ENCODE measurements at places on chromosomes 6 and 20.

DNA sequence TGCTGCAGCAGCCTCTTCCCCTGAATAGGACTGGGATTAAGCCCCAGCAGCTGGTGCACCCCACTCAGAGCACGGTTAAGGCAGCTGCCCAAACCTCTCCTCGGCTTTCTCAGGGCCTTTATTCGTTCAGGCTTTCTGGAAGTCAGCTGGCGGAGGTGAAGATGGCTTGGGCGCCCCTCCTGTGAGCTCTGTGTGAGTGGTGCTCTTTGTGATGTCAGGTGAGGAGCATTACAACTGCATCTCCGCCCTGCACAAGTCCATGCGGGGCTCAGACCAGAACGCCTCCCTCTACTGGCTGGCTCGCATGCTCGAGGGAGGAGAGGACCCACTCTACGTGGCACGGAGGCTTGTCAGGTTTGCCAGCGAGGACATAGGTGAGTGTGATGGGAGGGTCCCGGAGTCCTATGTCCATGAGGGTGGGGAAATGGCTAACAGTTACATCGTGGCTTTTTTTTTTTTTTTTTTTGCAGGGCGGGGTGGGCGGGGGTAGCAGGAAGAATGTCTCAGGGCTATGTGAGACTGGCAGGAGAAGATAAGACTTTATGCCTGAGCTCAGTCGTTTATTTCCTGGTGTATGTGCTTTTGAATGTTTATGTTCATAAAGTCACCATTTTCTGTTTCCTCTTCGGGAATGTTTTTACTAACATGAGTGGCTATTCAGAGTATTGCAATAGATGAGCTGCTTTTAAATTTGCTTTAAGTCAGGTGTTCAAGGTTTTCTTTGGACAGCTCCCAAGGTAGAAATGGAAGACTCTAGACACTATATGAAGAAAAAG lies 18.2 kb downstream of the WRNIP1 start:
- DNase-seq = peak; percentile 39

DNA sequence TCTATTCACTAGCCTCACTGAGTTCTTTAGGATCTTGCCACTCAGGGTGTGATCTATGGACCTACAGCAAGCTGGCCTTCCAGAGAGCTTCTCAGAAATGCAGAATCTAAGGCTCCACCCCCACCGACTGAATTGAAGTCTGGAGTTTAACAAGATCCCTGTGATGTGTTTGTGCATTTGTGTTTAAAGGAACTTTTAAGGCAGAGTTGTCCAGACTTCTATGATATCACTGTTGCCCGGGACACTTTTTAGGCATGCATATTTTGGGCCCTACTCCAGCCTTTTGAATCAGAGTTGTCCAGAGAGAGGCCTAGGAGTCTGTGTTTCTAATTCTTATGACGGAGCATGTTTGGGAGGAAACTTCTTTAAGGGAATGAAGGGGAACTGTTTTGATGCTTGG lies 232.3 kb downstream of the QKI start:
- DNase-seq = no peak

- DNase-seq = no peak
Measured at GRCh38 chr20:22757424-22758183, 173.2 kb upstream of the FOXA2 start.

DNA sequence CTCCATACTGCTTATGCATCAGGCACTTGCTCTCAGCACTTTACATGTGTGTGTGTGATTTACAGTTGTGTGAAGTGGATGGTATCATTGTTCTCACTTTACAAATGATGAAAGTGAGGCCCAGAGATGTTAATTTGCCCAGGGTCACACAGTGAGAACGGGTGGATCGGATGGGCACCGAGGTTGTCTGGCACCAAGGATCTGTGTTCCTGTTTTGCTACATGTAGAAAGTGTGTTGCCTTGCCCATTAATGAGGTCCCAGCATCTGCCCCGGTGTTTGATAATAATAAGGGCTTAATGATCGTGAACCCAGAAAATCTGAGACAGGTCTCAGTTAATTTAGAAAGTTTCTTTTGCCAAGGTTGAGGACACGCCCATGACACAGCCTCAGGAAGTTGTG lies 216.1 kb upstream of the QKI start:
- no peak for DNase-seq

DNA sequence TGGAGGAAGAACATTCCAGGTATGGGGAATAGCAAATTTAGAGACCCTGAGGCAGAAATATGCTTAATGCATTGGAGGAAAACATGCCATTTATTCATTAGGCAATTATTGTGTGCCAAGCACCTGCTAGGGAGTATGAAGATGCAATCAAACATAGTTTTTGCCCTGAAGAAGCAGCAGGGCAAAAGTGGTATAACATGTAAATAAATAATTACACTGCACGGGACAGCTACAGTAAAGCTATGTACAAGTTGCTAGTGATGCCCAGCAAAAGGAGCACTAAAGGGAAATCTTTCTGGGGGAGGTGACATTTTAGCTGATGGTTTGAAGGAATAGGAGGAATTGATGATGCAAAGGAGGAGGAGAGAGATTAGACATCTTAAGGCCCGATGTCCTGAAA lies 624 bp upstream of the TJAP1 start:
- DNase-seq = no peak

Measured in iPS-NIHi11 (cell line).